ENCODE measurements at places on chromosomes 6 and 20.
A peak's percentile ranks its signal among the peaks of the same experiment; 100 is the strongest.

DNA sequence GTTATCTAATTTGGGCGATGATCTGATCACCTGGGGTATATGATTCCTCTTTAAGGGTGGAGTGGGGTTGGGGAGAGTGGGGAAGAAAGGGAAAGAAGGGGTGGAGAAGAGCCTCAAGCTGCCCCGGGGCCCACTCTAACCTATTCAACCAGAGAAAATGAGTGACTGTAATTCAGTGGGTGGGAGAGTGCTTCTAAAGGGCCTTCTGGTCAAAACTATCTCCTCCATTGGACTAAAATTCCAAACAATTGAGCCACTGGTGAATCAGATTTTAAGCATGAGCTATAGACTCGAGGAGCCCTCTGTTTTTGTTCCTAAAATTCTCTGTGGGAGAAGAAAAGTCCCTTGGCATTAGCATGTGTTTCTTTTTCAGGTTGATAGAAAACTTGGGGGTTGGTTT lies 296.8 kb downstream of the CLIC5 start:
- no peak for DNase-seq

DNA sequence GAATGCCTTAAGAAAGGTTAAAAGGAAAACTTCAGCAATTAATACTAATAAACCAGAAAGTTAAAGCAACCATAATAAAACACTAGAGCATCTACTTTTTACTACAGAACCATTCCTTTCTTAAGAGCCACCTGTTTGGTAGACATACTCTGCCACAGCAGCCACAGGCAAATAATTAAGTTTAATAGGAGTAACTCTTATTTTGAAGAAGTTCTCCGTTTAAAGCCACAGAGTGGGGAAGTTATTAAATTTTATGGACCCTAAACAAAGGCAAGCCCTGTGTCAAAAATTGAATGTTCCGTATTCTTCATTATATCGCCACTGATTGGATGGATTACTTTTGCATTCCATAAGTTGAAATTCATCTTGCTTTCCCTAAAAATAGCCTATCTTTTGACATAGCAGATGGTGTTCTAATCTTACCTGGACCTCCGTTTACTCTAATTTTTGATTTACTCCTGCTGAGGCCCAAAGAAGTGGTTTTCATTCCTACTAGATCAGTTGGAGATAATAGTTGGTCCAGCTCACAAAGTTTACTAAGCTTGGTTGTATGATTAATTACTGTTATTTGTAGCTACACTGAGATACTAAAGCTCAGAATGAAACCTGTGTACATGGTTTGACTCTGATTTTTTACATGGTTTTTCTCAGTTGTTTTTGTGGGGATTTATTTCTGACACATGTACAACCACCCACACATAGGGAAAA lies 140.4 kb upstream of the SUPT3H start:
- DNase-seq = no peak

- no peak for DNase-seq
Observed at GRCh38 chr20:63186528-63187316, 29.2 kb downstream of the YTHDF1 start.

GRCh38 chr6:10465629-10466499 lies 51.0 kb upstream of the TFAP2A start:
- no peak for DNase-seq

DNA sequence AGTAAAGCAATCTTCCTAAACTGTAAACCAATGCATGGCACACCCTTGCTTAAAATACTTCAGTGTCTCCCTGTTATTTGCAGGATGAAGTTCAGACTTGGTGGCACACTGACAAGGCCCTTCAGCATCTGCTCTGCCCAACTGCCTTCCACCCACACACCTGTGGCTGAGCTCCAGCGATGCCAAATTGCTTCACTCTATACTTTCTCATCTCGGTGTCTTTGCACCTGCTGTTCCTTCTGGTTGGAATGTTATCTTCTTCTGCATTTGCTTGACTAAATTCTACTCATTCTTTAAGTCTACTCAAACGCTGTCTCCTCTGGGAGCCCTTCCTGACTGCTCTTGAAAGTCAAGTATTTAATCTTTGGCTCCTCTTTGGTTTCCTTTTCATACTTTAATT lies 100.1 kb upstream of the SUPT3H start:
- no peak for DNase-seq

DNA sequence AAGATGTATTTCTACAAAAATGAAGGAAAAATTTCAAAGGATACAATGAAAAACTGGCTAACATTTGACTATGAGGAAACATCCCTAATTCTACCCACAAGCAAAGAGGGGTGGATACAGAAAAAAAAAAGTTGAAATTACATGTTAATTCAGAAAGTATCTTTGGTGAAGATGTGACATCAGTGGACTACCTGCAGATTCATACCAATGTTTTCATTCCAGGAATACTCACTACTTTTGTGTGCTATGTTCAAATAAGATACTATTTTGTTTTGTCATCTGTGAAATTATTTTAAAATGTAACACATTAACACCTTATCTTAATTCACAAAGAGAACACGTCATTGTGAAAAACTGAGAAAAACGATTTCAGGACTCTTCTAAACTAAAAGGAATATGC lies 159.3 kb upstream of the SHLD1 start:
- no peak for DNase-seq

GRCh38 chr20:40414843-40415615 lies 274.0 kb downstream of the MAFB start:
- no peak for DNase-seq

- DNase-seq = no peak
Observed at GRCh38 chr6:162708971-162709370, 18.6 kb downstream of the PRKN start.

GRCh38 chr6:26311385-26312095 lies 53.5 kb upstream of the BTN3A2 start:
- peak; percentile 57 for DNase-seq

DNA sequence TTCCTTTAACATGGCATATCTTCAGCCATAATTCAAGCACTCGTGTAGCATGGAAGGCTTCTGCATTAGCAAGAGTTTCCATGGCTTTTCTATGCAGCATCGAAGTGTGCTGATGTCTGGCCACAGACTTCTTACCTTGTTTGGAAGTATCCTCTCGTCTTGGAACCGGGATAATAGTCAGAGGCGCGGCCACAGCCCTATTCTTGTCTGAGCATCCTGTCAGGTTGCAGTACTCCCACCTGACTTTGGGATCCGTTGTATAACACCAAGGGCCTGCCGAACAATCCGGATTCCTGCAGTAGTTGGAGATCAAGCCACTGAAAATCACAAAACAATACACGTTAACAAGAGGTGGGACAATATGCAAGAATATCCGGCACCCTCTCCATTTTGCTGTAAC lies 138.9 kb downstream of the SLC22A3 start:
- DNase-seq = no peak

DNA sequence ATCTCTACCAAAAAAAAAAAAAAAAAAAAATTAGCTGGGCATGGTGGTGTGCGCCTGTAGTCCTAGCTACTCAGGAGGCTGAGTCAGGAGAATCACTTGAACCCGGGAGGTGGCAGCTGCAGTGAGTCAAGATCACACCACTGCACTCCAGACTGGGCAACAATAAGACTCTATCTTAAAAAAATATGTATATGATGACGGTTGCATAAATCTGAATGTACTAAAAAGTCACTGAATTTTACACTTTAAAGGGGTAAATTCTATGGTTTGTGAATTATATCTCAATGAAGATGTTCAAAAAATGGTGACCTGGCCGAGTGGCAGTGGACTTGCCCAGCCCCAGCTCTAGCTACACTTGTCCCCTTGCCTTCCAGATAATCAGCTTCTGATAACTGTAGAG lies 10.4 kb upstream of the ABCC10 start:
- no peak for DNase-seq

- no peak for DNase-seq
Observed at GRCh38 chr20:16615199-16615598, 42.0 kb upstream of the KIF16B start.

GRCh38 chr20:37397076-37397953 lies 51.4 kb downstream of the SRC start:
- DNase-seq = no peak

GRCh38 chr6:141140905-141141304 lies 991.8 kb upstream of the GJE1 start:
- DNase-seq = no peak

GRCh38 chr20:51613580-51613979 lies 71.1 kb upstream of the NFATC2 start:
- DNase-seq = no peak

GRCh38 chr6:14399635-14400034 lies 282.1 kb downstream of the CD83 start:
- DNase-seq = no peak

DNA sequence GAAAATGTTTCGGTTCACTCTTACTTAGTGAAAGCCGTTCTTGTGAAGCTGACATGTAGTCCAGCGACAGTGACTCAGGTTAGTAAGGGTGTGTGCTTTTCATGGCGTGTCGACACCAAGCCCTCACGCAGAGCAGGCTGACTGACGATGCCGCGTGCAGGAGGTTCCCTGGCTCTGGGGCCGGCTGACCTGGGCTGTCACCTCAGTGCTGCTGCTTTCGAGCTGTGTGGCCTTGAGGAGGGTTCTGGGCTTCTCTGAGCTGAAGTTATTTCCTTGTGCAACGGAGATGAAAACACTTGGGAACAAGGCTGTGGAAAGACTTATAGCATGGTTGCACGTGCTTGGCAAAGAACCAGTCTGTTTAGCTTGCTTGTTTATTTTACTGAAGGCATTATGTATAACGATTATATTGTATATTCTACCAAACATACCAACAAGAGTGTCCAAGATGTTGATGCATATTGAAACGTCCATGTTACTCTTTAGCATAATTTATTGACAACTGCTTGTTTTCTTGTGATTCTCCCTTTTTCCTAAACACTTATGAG lies 59.2 kb downstream of the PHACTR3 start:
- no peak for DNase-seq

DNA sequence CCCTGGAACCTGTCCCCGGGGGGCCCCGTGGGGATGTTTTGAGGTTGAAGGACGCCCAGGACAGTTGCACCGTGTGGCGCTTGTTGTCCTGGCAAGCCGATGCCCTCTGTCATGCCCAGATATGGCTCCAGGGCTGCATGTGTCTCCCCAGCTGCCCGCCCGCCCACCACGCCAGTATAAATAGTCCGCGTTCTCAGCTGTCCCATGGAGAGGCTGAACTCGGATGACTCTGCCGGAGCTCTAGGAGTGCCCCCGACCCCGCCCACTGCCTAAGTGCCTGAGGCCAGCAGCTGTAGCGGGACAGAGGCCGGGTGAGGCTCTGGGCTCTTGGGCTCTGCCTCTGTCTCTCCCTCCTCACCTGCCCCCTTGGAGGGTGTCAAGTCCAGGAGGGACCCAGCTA lies 83.0 kb upstream of the GATA5 start:
- no peak for DNase-seq

GRCh38 chr20:50338479-50339391 lies 148.1 kb downstream of the CEBPB start:
- DNase-seq = peak; percentile 77

DNA sequence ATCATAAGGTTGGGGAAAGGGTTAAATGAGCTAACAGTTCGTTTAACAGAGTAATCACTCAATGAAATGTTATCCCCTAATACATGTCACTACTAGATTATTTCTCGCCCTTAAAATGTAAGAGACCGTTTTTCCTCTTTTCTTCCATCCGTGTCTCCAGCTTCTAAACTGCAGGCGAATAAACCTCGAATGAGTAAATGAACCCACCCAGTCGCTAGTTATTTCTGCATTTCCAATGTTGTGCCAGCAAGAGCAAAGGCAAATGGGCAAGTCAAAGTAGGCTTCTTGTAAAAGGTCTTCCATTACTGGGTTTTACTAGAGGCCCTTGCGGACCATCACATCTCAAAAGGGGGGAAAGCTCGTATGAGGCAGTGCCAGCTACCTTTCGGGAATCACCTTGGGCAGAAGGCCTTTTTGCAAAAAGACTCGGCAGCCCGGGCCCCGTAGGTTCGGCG lies 400 bp upstream of the SMAP1 start:
- DNase-seq = no peak

GRCh38 chr6:39361657-39362486 lies 39.4 kb upstream of the KCNK16 start:
- DNase-seq = no peak

DNA sequence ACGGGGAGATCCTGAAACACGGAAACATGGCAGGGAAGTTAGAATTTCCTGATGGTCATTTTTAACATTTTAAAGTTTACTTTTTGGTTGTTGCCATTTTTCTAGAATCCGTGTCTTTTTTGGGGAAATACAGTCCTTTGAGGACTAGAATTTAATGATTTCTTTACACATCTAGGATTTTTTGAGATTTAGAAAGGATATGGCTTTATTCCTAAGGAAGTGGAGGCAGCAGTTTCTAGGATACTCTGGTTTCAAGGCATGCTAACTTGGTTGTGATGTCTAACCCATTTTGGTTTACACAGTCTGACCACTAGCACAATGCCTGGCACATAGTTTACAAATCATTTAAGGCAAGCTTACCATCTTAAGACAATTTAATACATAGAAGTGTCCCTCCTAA lies 1.1 kb upstream of the ZBTB2 start:
- DNase-seq = no peak

DNA sequence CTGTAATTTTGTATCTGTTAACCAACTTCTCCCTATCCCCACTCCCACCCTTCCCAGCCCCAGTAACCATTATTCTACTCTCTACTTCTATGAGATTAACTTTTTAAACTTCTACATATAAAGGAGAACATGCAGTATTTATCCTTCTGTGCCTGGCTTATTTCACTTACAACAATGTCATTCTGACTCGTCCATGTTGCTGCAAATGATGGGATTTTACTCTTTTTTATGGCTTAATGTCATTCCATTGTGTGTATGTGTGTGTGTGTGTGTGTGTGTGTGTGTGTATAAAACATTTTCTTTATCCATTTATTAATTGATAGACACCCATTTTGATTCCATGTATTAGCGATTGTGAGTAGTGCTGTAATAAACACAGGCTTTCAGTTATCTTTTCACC lies 76.1 kb downstream of the COL19A1 start:
- DNase-seq = no peak

DNA sequence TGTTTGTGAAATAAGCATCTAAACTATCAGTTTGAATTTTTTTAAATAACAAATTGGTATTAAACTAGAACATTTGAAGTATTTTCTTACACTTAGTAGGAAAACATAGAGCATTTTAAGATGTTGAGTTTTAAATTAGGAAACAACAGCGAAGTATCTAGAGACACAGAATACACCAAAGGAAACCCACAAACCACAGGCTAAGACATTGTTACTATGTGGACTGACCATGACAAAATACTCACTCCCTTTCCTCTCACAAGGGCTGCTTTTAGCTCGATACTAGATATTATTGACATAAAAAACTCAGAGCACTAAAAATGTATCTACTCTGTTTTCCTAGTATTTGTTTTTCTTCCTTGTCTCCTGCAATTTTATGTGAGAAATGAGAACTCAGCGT lies 266.0 kb upstream of the CITED2 start:
- DNase-seq = peak; percentile 18

GRCh38 chr20:51437182-51437924 lies 105.2 kb downstream of the NFATC2 start:
- DNase-seq = no peak

- DNase-seq = no peak
Observed at GRCh38 chr20:64146936-64147477, 17.2 kb upstream of the MYT1 start.

Measured in GM12864 (cell line).